Activated T-cell treated with anti-CD3 and anti-CD28 coated beads, Interleukin-2, amount 50 U/mL, for 48 hours (primary cell): ENCODE measurements at places on chromosomes 3 and 15.

GRCh38 chr3:33722191-33722590 is 4.1 kb upstream of the CLASP2 start:
- DNase-seq, result no peak

GRCh38 chr3:57436195-57436761 is 107.9 kb downstream of the DNAH12 start:
- DNase-seq, result no peak

- DNase-seq, result no peak
These were observed 94.1 kb downstream of the HMG20A start for GRCh38 chr15:77514641-77515402.

DNA sequence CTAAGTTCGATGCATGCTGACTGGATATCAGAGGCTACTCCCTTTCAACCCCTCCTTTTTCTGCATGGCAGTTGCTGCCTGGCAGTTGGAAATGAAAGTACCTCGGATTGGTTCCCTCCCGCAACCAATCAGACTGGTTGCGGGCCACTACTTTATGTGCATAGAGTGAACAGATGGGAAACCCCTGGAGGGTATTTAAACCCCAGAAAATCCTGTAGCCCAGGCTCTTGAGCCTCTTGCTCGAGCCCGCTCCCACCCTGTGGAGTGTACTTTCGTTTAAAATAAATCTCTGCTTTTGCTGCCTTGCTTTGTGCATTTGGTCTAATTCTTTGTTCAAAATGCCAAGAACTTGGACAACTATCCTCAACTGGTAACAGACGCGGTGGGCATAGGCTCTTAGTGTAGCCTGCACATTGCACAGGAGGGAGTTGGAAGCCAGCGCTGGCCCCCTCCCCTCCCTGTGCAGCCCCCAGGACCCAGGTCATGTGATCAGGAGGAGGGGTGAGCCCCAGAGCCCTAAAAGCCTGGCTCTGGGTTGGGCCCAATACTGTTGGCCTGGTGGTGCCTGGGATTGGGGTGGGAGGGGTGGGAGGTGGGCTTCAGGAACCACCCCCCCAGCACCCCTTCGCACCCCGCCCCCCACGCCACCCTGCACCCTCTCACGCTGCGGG is 26.8 kb downstream of the RHCG start:
- no peak for DNase-seq

DNA sequence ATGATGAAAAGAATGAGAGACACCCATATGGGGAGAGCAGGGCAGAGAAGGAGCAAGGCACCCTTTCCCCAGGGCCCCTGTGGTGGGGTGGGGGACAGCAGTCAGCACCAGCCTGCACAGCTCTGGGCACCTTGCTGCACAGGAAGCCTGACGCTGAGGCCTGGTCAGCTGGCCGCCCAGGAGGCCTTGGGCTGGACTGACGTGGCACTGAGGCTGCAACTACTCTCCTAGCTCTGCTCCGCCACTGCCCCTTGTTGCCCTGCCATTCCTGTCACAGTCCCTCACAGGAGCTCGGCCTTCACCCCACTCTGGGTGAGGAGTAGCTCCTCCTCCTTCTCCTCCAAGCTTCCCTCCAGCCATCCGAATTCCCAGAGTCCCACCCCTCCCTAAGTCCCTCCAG is 99.7 kb downstream of the CPN2 start:
- no peak for DNase-seq

GRCh38 chr15:94917068-94917467 is 685.7 kb downstream of the MCTP2 start:
- no peak for DNase-seq

DNA sequence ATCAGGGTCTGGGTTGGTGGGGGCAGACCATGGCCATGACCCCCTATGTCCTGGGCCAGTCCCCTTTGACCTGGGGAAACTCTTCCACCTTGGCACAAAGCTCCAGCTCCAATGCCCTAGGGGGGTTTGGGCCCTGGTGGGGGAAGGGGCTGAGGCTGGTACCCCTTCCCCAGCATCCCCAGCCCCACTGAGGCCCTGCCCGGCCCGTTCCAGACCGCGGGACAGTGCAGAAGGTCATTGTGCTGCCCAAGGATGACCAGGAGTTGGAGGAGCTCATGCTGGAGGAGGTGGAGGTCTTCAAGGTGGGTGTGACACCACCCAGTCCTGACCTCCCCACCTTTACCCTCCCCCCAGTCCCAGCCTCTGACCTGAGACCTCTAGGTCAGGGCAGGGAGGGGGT is 6.2 kb upstream of the GNAT1 start:
- DNase-seq, result no peak
